ENCODE measurements at places on chromosomes 7 and 10.

- DNase-seq, result no peak
These were observed 104.9 kb downstream of the CDK6 start for GRCh38 chr7:92731335-92732063.

DNA sequence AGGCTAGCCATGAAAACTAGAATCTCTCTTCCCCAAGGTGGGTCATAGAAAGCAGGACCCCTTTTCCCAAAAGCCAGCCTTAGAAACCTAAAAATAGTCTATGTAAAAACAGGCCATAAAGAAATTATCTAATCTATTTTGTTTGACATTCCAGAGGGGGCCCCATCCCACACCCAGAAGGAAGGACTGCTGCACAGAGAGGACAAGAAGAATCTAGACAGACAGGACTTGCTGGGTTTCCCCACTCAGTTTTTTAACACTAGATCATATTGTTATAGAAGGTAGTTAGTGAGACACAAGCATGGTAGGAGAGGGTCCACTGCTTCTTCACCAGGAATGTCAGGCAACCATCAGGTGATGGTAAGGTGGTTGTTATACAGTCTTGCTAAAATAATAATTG lies 357.0 kb downstream of the LRRTM3 start:
- no peak for DNase-seq

GRCh38 chr7:91162436-91162835 lies 101.8 kb upstream of the FZD1 start:
- no peak for DNase-seq

DNA sequence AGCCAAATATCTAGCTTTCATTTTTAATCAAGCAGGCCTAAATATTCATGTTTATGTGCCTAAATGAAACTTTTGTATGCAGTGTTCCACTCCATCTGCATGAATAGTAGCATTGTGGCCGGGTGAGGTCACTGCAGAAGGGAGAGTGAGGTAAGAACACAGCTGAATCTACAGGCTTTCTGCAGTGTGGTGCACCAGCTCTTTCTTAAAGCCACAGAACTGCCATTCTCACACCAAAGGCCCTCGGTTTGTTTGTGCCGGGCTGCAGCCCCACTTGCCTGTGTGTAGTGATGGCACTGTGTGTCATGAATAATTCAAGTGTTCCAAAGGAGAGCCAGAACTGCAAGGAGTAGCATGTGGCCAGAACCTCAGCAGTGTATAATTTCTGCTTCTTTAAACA lies 204.1 kb downstream of the TRIL start:
- DNase-seq, result no peak

DNA sequence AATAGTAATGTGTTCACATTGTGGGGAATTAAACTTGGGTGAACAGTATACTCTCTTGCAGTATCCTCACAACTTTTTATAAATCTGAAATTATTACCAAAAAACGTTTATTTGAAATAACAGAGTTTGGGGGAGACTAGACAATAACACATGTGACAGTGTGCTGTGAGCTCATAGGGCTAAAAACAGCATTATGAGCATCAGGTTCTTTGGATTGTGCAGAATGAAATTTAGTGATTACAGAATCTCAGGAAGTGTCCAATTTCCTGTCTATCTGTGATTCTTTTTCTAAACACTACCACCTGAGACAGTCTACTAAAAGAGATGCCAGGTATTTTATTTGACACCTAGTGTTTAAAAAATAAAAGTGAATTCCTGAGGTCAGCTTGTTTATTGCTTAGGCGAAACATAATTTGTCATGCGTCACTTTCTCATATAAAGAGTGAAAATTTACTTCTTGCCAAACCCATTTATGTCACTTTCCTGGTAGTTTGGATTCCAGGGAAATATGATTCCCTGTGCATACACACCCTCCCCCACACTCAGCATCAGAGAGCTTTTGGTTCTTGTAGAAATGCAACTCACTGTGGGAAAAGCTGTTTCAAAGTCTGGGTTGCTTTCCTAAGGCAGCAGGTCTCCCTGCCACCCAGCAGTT lies 71.2 kb downstream of the AOAH start:
- no peak for DNase-seq

DNA sequence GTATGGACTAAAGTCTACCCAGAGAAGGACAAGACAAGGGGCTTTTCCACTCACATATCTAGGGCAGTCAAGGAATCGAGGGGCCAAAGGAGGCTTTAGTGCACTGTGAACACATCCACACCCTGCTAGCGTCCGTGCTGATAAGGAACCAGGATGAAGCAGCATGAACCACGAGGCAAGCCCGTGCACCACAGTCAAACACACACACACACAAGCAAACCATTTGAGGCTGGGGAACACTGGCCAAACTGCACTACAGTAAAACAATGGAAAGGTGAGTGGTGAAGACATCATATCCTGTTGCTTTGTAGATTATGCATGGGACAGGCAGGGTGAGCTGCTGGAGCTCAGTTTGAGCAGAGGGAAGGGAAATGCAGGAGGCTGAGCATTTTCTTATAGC lies 177.4 kb upstream of the CDCA7L start:
- no peak for DNase-seq

GRCh38 chr10:93030409-93030808 lies 30.2 kb upstream of the CYP26C1 start:
- DNase-seq, result no peak

GRCh38 chr10:17240096-17240495 lies 12.1 kb downstream of the VIM start:
- no peak for DNase-seq

DNA sequence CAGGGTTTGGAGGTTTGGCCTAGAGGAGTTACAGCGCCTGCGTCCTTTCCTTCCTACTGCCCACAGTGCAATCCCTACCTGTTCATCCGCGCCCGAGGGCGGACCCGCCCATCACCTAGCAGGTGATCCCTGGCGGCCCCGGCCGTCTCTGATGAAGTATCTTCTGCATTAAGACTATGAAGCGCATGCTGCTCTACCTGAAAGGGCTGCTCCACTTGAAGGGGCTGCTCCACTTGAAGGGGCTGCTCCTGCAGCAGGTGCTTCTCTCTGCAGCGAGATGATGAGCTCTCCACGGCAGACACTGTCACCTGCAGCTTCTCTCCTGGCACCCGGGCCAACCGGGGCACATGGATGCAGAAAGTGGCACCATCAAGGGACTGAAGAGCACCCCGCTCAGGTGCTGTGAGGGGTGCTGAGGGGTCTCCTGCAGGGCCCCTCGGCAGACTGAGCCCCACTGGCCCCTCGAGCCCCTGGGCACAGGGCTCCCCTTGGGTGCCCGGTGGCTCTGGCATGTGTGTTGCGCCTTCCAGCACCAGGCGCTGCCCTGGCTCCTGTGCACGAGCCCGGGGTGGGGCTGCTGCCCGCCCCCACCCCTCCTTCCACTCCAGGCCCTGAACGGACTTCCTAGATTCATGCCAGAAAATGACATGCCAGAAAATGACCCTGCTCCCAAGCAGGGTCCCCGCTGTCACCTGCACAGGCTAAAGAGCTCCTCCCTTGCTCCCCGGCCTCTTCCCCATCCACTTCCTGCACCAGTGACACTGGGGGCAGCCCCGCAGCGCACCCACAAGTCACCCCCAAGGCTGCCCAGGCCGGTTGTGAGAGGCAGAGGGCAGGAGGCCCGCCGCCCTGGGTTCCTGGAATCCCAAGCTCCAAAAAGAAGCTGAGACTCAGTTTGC lies 29.4 kb downstream of the WDR86 start:
- DNase-seq, result no peak

- no peak for DNase-seq
These were observed 411.1 kb downstream of the GFRA1 start for GRCh38 chr10:115861864-115862263.

- DNase-seq, result peak; percentile 29
These were observed 171.5 kb downstream of the ZMYND11 start for GRCh38 chr10:306675-307185.

GRCh38 chr7:20529260-20529659 lies 86.2 kb upstream of the ABCB5 start:
- DNase-seq, result no peak

- no peak for DNase-seq
These were observed 39.0 kb upstream of the SLIT1 start for GRCh38 chr10:97224483-97225435.

DNA sequence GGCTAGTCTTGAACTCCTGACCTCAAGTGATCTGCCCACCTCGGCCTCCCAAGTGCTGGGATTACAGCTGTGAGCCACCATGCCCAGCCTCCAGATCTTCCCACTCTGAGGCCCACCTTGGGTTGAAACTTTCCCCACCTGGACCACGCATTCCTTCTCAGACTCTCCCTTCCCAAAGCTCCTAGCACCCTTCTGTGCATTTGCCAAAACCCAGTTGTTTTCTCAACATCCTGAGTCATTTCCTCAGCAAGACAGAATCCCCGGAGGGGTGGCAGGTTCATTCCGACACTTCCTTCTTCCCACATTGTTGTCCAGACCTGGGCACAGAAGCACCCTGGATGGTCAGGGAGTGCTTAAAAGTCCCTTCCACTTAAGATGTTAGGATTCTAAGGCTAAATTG lies 28.9 kb downstream of the BAG3 start:
- no peak for DNase-seq

GRCh38 chr7:45617166-45617565 lies 43.0 kb downstream of the ADCY1 start:
- DNase-seq, result no peak

- no peak for DNase-seq
These were observed 258.7 kb downstream of the CCDC3 start for GRCh38 chr10:12742771-12743170.

DNA sequence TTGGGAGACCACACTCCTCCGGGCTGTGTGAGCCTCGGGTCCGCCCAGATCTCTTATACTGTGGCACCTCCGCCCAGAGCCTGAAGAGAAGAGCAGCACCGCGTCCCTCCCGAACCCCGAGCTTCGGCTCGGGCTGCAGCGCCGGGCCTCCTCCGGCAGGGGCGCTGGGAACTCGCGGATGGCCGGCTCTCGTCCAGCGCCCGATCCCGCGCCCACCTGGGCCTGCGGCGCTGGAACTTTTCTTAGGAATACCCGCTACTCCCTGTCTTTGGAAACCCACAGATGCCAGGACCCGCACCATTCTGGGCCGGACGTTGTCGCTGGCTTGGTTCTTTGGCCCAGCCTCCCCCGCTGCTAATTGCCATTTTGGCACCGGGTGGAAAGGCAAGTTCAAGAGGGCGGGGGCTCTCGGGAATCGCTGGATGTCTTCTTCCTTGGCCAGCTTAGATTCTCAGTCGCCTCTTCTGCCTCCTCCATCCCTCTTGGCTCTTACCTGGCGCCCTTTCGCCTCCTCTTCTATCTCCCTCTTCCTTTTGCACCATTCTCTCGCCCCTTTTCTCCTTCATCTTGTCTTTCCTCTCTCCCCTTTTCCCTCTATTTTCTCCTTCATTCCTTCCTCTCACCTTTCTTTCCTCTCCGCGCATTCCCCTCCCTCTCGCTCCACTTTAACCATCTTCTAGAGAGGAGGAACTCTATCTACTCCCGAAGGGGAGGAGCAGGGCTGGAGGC lies 2.1 kb upstream of the SORCS3 start:
- DNase-seq, result no peak

DNA sequence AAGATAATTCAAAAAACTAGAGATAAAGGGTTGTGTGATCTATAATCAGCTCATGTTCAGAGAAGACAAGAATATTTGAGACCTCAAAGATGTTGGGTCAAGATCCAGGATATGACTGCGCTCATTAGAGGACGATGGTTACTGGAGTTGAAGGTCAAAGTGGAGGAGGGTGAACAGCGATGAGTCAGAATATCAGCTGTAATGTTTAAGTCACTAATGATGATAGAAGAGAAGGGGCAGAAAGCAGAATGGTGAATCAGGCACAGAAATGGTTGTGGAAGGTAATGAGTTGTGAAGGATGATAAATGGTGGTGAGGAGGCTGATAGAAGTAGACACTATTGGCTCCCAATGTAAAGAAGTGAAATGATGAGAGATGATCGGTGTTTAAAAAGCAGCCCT lies 540.3 kb downstream of the INHBA start:
- no peak for DNase-seq

DNA sequence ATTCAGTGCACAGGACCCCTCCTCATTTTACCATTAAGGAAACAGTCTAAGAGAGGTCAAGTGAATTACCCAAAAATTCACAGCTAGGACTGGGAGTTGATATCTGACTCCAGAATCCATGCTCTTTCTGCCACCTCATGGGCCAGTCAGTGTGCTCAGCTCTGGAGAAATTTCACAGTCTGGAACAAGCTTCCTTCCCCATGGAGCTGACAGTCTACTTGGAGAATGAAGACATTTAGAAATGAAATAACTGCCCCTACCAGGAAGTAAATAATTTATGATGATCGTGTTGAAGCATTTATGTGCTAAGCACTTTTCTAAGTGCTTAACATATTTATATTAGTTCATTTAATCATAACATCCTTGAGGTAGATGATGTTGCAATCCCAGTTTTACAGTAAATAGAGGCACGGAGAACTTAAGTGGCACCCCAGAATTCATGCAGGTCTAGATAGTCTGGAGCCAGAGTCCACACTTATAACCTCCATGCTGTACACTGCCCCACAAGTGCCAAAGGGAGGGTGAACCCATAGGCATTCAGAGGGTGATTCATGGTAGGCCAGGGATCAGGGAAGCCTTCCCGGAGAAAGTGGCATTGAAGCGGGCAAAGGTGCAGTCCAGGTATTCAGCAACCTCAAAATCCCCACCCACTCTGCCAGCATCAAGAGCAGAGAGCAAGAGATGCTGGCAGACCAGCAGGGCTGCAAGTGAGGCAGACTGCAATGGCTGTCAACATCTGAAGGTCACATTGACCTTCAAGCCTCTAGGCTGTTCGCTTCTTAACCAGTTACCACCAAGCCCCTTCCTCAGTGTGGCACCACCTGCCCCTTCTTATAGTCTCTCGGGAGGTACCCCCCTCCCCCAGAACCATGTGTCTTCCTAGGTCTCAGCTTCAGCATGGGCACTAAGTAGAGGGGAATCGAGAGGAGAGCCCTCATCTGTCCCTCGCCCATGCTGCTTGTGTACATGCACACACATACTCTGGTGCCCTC lies 38.4 kb upstream of the LRRC4 start:
- DNase-seq, result no peak

DNA sequence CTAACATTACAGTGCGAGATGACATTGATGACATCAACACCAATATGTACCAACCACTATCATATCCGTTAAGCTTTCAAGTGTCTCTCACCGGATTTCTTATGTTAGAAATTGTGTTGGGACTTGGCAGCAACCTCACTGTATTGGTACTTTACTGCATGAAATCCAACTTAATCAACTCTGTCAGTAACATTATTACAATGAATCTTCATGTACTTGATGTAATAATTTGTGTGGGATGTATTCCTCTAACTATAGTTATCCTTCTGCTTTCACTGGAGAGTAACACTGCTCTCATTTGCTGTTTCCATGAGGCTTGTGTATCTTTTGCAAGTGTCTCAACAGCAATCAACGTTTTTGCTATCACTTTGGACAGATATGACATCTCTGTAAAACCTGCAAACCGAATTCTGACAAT lies 4.3 kb downstream of the GPR22 start:
- no peak for DNase-seq

DNA sequence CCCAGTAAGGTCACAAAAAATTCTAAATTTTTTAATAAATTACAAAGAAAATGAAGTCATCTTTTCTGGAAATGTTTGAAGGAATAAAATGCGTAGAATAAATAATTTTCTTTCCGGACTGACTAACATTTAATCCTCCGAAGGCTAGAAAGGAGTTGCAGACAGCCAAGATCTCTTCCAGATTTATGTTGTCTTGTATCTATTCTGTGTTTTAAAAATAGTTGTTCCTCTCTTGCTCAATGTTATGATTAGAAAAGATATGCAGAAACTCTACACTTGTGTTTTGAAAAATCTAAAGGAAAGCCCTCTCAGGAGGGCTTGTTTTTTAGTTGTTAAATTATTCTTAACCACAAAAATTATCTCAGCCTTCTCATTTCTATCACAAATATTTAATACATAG lies 70.7 kb downstream of the MACC1 start:
- DNase-seq, result no peak
